ENCODE measurements at places on chromosomes 6 and 20.

DNA sequence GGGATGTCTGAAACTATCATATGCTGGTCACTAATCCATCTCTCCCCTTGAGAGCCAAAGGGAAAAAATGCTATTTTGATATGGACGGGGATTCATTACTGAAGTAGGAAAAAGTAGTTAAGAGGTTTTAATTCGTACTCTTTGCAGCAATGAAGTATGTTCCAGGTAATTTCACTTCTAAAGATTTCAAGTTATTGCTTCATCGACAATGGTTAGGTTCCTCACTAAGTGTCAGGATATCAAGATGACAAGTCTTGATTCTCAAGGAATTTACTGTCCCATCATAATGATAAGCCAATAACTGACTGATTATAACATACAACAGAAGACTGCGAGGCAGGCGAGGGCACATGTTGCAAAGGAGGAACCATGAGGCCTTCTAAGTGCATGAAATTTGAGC, 57.0 kb downstream of the GMDS start:
- no peak for DNase-seq

- DNase-seq = no peak
Observed at GRCh38 chr6:17062871-17063440, 38.9 kb upstream of the STMND1 start.

DNA sequence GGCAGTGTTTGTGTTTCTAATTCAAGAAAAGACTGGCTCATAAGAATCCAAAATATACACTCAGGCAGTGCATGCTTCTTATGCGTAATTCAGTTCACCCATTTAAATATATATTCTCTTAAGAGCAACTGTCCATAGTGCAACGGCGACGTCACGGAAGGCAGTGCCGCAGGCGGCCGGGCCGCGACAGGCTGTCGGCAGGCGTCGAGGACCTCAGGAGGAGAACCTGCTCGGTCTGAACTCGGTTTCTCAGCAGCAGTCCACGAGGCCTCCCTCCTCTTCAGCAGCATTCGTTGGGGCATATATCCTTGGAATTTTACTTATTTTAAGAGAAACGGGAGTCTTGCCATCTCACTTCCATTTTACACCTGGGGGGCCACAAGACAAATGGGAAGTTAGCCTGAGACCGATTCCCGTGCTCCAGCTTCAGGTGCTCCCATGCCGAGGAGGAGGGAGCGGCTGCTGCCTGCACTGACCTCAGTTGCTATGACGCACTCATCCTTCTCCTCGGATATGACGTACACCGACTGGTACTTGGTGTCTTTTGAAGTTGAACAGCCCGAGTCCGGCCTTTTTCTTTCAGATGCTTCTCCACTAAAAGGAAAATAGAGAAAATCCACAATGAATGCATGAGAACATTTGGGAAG, 8.2 kb downstream of the DLL1 start:
- DNase-seq = no peak

- DNase-seq = no peak
Observed at GRCh38 chr6:133227344-133227743, 13.8 kb upstream of the EYA4 start.

DNA sequence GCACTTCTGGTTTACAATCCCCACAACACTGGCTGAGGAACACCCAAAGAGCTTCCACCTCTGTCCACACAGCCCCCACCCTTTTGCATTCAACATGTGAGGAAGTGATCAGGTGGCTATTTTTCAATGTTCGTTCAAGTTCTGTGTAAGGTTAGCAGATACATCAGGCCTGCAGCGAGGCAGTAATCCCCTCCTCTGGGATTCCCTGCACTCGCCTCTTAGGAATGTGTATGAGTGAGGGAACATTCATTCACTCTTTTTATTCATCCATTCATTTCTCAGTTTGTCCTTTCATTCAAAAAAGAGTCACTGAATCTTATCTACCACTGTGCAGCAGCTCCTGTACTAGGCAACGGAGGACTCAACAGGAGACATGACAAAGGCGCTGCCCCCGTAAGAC, 236.4 kb upstream of the PRDM1 start:
- no peak for DNase-seq

GRCh38 chr6:106199998-106200397, 113.9 kb downstream of the PRDM1 start:
- DNase-seq = no peak

- DNase-seq = no peak
Observed at GRCh38 chr20:41175727-41176330, 38.5 kb downstream of the PLCG1 start.

DNA sequence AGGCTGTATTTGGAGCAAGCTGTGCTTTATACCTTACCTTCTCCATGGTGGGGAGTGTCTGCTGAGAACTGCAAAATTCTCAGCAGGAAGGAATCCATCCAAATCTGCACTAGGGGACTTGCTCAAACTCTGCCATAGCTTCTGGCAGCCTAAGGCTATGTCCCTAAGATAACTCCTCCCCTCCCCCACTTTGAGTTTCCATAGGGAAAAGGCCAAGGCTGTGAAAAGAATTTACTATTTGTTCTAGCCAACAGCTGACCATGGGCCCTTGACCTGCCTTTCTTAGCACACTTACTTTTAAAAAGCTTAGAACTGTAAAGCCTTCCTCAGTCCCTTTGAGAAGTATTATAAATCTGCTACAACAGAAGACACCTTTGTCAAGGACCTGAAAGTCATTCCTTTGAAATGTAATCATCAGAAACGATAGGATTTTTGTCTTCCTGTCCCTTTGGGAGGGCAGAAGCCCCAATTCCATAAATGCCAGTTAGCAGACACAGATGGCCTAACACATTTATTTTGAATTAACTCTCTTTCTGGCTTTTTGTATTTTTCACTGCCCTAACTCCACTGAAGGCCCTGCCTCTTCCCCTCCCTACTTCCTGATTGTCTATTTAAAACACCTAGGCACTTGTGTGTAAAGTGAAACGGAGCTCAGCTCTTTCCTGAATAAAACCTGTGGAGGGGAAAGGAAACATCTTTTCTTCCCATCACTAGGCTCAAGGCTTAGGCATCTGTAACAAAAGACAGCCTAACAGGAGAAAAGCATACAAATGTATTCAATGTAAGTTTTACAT, 157.1 kb downstream of the AKAP7 start:
- DNase-seq = no peak

GRCh38 chr6:90574610-90575009, 12.3 kb downstream of the MAP3K7 start:
- DNase-seq = peak; percentile 4

DNA sequence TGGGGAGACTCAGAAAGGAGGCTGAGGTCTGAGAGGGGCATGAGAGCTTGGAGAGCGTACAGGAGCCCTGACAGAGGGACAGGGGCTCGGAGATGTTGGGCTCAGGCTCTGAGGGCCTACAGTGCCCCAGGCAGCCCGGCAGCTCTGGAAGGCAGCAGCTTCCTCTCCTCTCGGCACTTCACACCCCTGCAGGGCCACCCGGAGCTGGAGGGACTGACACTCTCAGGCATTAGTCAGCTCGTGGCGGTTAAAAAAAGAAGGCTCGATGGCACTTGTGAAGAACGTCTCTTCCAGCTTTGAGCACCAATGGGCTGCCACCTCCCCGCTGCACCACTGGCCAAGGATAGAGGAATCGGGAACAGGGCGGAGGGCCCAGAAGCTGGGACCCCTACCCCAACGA, 62.6 kb upstream of the SIRPA start:
- no peak for DNase-seq

DNA sequence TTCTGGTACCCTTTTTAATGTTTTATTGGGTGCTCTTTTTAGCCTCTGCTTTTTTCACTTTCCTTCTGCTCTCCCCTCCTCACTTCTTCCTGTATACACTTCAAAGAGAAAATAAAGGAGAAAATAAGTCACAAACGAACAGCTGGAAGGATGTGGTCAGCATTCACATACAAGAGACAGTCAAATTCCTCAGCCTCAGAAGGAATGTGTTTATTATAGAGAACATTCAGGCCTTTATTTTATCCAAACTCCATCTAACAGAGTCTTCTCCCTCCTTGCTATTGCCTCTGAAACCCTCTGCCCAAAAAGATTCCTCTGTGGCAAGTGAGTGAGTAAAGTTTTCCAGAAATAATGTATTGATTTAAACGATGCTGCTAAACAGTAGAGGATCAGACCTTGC, 490.4 kb downstream of the FRK start:
- DNase-seq = no peak

DNA sequence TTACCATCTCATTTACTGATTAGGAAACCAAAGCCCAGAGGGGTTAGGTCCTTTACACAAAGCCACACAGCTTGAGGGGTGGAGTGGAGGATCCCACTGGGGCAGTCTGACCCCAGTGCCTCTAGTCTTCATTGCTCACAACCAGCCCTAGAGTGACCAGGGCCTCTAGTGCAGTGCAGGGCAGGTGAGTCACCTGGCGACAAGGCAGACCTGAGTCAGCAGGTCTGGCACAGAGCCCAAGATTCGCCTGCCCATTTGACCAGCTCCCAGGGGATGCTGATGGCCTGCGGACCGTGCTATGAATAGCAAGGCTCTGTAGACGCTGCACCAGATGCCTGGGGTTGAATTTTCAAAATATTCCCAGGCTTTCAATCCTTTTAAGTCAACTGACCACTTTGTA, 29.9 kb downstream of the CDH26 start:
- no peak for DNase-seq

GRCh38 chr6:527989-528673, 128.8 kb downstream of the HUS1B start:
- no peak for DNase-seq

- no peak for DNase-seq
Observed at GRCh38 chr6:107661291-107661690, 162.8 kb downstream of the SCML4 start.

- no peak for DNase-seq
Observed at GRCh38 chr20:25031241-25031640, 26.7 kb downstream of the ACSS1 start.

GRCh38 chr20:39717936-39718335, 755.8 kb downstream of the DHX35 start:
- DNase-seq = no peak

DNA sequence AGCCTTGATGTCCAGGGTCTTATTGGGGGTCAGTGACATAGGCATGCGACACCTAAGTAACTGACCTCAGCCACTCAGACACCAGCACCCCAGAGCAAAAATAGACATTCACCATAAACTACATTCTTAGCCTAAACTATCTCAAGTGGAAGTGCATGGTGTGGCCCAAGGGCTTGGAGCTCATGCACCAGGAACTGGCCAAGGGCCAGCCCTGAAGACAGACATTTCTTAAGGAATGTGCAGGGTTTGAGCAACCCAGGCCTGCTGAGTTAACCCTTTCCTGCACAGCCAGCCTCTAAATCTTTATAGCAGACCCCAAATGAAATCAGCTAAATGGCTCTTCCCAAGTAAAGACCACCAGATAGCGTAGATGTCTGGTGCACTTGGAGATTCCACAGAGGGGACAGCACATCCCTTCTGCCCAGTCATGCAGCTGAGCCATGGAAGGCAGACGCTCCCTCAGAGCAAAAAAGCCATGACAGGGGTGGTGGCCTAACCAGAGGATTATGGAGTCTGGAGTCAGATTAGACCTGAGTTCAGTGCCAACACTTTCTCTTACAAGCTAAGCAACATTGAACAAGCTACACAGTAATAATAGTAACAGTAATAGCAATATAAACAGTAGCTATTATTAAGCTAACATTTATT, 222.6 kb downstream of the ZMYND8 start:
- DNase-seq = no peak

GRCh38 chr20:13305284-13305683, 84.2 kb downstream of the ISM1 start:
- no peak for DNase-seq

- no peak for DNase-seq
Observed at GRCh38 chr20:50219600-50219999, 29.0 kb downstream of the CEBPB start.

- DNase-seq = no peak
Observed at GRCh38 chr20:47704746-47705496, 80.4 kb downstream of the SULF2 start.

DNA sequence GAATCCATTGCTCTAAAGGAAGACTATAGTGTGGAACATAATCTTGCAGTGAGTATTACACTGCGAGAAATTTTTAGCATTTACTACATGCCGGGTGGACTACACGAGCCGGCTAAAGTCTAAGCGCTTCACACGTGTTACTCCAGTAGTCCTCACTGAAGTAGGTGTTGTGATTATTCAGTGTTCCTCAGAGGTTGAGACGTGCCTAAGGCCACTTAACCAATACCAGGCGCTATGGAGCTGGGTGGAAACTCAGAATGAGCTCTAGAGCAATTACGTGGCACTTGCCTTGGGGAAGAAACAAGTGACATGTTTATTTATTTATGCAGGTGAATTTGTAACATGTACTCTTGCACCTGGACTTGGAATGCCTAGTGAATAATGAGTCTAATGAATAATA, 46.4 kb downstream of the SASH1 start:
- DNase-seq = no peak

- no peak for DNase-seq
Observed at GRCh38 chr6:147132889-147133288, 71.3 kb upstream of the STXBP5 start.

DNA sequence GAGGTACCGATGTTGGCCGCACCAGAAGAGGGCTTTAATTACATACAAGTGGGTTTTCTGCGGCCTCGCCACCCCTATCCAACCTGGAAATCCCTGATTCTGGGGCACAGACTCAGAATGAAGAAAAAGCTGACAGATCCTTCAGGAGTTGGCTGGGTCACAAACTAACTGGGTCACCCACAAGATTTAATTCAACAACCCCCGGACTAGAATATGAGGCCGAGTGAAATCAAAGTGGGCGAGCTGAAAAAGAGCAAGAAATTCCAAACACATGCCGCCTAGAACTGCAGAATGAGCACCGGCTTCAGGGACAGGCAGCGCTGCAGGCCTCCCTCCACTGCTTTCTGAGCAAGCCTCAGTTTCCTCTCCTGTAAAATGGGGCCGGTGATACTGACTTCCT, 30.0 kb downstream of the GRM4 start:
- no peak for DNase-seq

Data from CD4-positive, alpha-beta T cell treated with Interleukin-21 for 1 hour (primary cell).